Right atrium auricular region (tissue), 2 donors: ENCODE measurements at places on chromosomes 1 and 21. TPM values are rescaled to one million over a fixed set of nuclear protein-coding genes. Genes with fewer than 3 reads are reported as not detected.

CELA2B gene
- total RNA-seq: not detected

RASSF5 gene
- 17.5 TPM for total RNA-seq

SPRR2E gene
- total RNA-seq: not detected

GRCh38 chr1:160376525-160377131, 9.8 kb downstream of the NHLH1 start:
- H3K27ac ChIP-seq: peak overlapping the region; percentile 29
- peaks cover 20% of the 10 kb centered on the region for H3K4me1 ChIP-seq
- DNase-seq: peak; percentile 52

DISP1 gene
- total RNA-seq: 6.2 TPM

- no peak for DNase-seq
- H3K27me3 ChIP-seq: no peaks in the 10 kb centered on the region
- peaks cover 40% of the 10 kb centered on the region for H3K4me1 ChIP-seq
These were observed 30.5 kb downstream of the SIPA1L2 start for GRCh38 chr1:232599178-232600041.

DNA sequence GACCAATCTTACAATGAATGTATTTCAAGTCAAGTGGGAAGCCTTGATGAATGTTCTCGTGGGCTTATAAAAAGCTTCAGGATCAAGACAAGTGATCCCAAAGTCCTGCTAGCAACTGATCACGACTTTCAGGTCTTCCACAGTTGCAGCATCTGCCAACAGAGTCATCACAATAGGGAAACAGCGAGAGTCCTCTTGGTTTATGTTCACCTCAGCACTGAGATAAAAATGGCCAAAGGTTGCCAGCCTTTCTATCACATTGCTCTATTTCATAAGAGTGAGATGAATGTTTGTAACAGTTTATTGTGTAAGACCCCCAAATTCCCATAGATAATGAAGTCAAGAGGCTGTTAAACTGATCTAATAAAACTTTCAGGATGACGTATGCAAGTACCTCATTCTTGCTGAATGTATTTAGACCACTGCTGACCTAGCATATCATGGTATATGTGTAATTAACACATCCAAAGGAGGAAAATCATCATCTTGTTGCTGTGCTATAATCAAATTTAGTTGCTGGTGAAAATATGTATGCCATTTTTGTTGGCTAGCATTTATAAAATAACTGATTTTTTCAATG, 150.6 kb downstream of the TGFBR3 start:
- peaks cover 38% of the 10 kb centered on the region for H3K4me1 ChIP-seq
- peak overlapping the region; percentile 83 for H3K27ac ChIP-seq
- DNase-seq: no peak

OR10J1 gene
- total RNA-seq: not detected

DNA sequence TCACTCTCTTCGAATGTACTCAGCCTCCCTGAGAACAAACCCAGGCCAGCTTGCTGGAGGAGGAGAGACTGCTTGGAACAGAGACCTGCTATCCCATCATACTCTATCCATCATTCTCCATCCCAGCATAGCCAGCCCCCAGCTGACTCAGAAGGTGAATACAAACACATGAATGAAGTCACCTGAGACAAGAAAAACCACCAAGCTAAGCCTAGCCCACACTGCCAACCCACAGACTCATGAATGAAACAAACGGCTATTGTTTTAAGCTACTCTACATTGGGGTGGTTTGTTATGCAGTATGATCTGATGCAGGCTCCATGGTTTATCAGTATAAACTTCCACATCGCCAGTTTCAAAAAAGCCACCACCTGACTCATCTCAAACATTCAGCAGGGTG, 395.6 kb downstream of the SETD4 start:
- H3K27ac ChIP-seq: no peak overlapping the region
- no peak for DNase-seq
- H3K4me3 ChIP-seq: no peak overlapping the region
- no peaks in the 10 kb centered on the region for H3K36me3 ChIP-seq
- no peaks in the 10 kb centered on the region for H3K4me1 ChIP-seq

AGT gene
- total RNA-seq: 86.3 TPM

- no peak overlapping the region for H3K27ac ChIP-seq
- DNase-seq: no peak
- H3K36me3 ChIP-seq: no peaks in the 10 kb centered on the region
- H3K27me3 ChIP-seq: no peaks in the 10 kb centered on the region
- no peak overlapping the region for H3K4me3 ChIP-seq
- no peaks in the 10 kb centered on the region for H3K4me1 ChIP-seq
These were observed 79.4 kb downstream of the SPATA46 start for GRCh38 chr1:162297208-162297607.
